ENCODE measurements at places on chromosomes 16 and 17.

- no peak for DNase-seq
- H3K36me3 ChIP-seq, result no peaks in the 10 kb centered on the region
- H3K4me1 ChIP-seq, result no peaks in the 10 kb centered on the region
- H3K27ac ChIP-seq, result no peak overlapping the region
Observed at GRCh38 chr17:7081341-7082062, 1.5 kb upstream of the CLEC10A start.

DNA sequence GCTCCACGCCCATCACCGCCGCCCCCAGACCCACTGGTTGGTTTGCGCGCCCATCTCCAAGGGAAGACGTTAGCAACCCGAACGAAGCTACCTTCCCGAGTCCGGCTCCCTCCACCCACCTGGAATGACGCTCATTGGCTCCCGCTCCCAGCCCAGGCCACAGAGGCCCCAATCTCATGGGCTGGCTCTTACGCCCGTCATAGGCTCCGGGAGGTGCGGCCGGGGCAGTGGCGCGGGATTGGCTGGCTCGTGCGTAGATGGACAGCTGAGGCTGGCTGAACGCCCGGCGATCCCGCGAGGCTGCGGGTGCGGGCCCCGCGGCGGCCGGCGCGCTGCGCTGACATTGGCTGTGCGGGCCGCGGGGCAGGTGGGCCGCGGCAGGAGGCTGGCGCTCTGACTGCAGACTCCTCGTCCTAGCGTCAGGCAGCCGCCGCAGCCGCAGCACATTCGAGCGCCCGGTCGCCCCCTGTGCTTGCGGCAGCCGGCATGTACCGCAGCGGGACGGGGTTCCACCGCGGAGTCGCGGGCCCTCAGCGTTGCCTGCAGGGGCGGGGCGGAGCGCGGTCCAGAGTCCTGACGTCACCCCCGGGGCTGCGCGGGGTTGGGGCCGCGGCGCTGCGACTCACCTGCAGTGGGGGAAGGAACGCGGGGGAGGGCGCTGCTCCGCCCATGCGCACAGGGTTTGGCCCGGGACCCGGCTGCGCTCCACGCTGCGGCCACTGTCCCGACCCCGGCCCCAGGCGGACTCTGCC lies 453 bp upstream of the MYH10 start:
- H3K27me3 ChIP-seq, result no peaks in the 10 kb centered on the region
- DNase-seq, result peak; percentile 93
- peak overlapping the region; percentile 75 for H3K27ac ChIP-seq

- H3K4me3 ChIP-seq, result no peak overlapping the region
- DNase-seq, result no peak
- no peak overlapping the region for H3K27ac ChIP-seq
- H3K4me1 ChIP-seq, result no peaks in the 10 kb centered on the region
- H3K36me3 ChIP-seq, result no peaks in the 10 kb centered on the region
Observed at GRCh38 chr16:80703131-80704071, 101.0 kb downstream of the CDYL2 start.

GRCh38 chr17:79573196-79573896 lies 37.5 kb downstream of the RBFOX3 start:
- H3K36me3 ChIP-seq, result no peaks in the 10 kb centered on the region
- H3K27ac ChIP-seq, result no peak overlapping the region
- no peak overlapping the region for H3K4me3 ChIP-seq

- peaks cover 7% of the 10 kb centered on the region for H3K27me3 ChIP-seq
- no peak overlapping the region for H3K4me3 ChIP-seq
- H3K36me3 ChIP-seq, result no peaks in the 10 kb centered on the region
- no peaks in the 10 kb centered on the region for H3K4me1 ChIP-seq
Observed at GRCh38 chr16:71303938-71304337, 14.7 kb upstream of the CMTR2 start.

- no peak overlapping the region for H3K27ac ChIP-seq
- no peak for DNase-seq
- no peaks in the 10 kb centered on the region for H3K4me1 ChIP-seq
- no peaks in the 10 kb centered on the region for H3K36me3 ChIP-seq
- no peaks in the 10 kb centered on the region for H3K27me3 ChIP-seq
- no peak overlapping the region for H3K4me3 ChIP-seq
Observed at GRCh38 chr17:52751051-52751450, 592.5 kb upstream of the CA10 start.

DNA sequence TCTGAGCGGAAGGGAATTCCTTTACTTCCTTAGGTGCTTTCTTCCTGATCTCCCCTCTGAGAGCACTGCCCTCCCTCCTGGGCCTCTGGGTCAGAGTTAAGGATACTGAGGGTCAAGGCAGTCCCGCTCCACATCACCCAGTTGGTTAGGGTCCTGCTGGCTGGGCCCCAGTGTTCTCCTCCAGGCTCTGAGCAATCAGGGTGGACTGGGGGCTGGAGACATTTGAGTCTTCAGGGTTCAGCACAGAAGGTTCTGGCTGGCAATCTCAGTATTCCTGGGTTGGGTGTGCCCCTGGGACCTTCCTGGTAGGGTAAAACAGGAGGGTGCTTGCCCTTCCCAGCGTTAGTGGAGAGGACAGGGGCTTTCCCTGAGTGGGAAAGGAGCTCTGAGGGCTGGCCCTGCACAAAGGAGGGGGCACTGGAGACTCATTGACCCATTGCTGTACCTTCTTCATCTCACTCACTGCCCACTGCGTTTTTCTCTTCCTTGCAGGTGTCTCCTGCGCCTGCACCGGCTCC lies 448 bp downstream of the MT1M start:
- no peak overlapping the region for H3K27ac ChIP-seq
- H3K27me3 ChIP-seq, result peaks cover 46% of the 10 kb centered on the region
- no peak overlapping the region for H3K4me3 ChIP-seq
- no peak for DNase-seq

GRCh38 chr16:850668-851067 lies 50.1 kb upstream of the GNG13 start:
- H3K27ac ChIP-seq, result no peak overlapping the region
- no peak for DNase-seq
- no peak overlapping the region for H3K4me3 ChIP-seq
- H3K36me3 ChIP-seq, result no peaks in the 10 kb centered on the region
- no peaks in the 10 kb centered on the region for H3K27me3 ChIP-seq

GRCh38 chr17:29127840-29128239 lies 52.4 kb downstream of the MYO18A start:
- no peak overlapping the region for H3K4me3 ChIP-seq
- H3K27ac ChIP-seq, result no peak overlapping the region
- no peak for DNase-seq
- H3K27me3 ChIP-seq, result no peaks in the 10 kb centered on the region

DNA sequence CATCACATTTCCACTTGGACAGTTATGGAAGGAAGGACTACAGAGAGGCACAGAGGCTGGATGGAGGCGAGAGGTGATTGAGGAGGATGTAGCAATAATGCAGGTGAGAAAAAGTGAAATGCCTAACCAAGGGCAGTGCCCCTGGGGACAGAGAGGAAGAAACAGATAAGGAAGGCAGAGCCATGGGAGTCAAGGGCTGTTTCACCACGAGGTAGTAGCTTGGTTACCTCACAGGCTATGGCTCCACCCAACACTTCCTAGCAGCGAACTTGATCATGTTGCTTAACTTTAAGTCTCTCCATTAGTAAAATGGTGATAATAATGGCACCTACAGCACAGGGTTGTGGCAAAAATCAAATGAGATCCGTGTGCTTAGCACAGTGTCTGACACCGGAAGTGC lies 83.9 kb downstream of the YPEL2 start:
- H3K27me3 ChIP-seq, result no peaks in the 10 kb centered on the region
- no peaks in the 10 kb centered on the region for H3K4me1 ChIP-seq
- H3K27ac ChIP-seq, result no peak overlapping the region
- no peak for DNase-seq
- no peak overlapping the region for H3K4me3 ChIP-seq
- no peaks in the 10 kb centered on the region for H3K36me3 ChIP-seq

- H3K27ac ChIP-seq, result no peak overlapping the region
- no peaks in the 10 kb centered on the region for H3K27me3 ChIP-seq
- no peaks in the 10 kb centered on the region for H3K36me3 ChIP-seq
- H3K4me1 ChIP-seq, result peaks cover 5% of the 10 kb centered on the region
- no peak overlapping the region for H3K4me3 ChIP-seq
Observed at GRCh38 chr17:49341356-49341755, 20.7 kb downstream of the ZNF652 start.

DNA sequence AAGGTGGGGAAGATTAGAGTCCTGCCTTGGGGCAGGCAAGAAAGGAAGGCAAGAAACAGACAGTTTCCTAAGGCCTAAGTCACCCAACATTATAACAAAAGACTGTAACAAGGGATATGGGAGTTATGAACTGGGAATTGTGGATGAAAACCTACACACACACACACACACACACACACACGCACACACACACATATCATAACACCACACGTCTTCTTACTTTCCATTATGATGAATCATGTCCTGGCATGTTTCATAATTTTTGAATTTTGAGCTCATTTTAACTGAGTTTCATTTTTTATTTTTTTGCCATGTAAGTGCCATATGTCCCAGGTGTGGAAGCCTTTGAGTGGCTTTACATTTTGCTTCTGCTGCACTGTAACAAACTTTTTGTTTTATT lies 29.9 kb downstream of the HS3ST2 start:
- H3K27me3 ChIP-seq, result no peaks in the 10 kb centered on the region
- no peaks in the 10 kb centered on the region for H3K36me3 ChIP-seq
- peak overlapping the region; percentile 36 for H3K27ac ChIP-seq
- no peak for DNase-seq
- H3K4me3 ChIP-seq, result no peak overlapping the region
- H3K4me1 ChIP-seq, result peaks cover 4% of the 10 kb centered on the region

- peaks cover 27% of the 10 kb centered on the region for H3K4me1 ChIP-seq
- H3K36me3 ChIP-seq, result peaks cover 50% of the 10 kb centered on the region
- DNase-seq, result no peak
- H3K27ac ChIP-seq, result peak overlapping the region; percentile 40
Observed at GRCh38 chr16:75238132-75238852, 13.1 kb downstream of the BCAR1 start.

DNA sequence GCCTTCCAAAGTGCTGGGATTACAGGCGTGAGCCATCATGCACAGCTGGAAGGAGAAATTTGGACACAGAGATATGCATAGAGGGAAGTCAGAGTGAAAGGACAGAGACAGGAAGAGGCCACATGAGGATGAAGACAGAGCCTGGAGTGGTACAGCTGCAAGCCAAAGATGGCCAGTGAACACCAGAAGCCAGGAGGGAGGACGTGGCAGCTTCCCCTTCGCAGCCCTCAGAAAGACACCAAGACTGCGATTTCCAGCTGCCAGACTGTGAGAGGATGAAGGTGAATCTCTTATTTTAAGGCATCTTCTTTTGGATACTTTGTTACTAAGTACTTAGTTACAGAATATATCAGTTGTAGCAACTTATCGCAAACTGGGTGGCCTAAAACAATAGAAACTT lies 60.5 kb upstream of the PLCG2 start:
- H3K27me3 ChIP-seq, result no peaks in the 10 kb centered on the region
- peak overlapping the region; percentile 74 for H3K27ac ChIP-seq
- no peaks in the 10 kb centered on the region for H3K36me3 ChIP-seq
- H3K4me3 ChIP-seq, result peak overlapping the region; percentile 39
- DNase-seq, result no peak

DNA sequence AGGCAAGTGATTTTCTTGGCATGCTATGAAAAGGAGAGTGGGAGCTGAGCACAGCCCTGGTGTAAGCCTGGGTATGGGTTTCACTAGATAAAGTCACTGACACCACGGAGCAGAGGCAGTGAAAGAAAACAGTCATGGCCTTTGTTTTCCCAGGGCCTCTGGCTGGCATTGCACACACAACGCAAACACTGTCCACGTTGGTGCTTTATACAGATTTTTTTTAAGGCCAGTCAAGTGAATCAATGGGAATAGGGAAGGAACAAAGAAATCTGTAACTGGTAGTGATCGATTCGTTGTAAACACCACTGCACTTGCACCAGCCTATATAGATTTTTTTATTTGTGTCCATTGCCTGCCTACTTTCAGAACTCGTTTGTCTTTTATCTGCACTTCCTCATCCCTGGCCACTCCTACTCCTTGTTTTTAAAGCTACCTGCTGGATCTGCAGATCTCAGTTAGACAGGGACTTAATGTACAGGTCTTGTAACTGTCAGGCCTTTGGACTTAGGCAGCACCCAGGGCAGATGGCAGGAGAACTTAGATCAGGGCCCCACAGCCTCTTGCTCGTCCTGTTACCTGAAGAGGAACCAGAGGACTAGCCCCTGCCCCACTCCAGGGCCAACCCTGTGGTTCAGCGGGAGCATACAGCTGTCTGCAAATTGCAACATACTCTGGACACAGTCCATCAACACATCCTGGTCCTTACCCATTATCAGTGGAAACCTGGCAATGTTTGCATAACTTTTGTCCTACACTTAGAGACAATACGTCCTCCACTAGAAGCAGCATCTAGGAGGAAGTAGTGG lies 10.6 kb upstream of the TMIGD1 start:
- H3K27me3 ChIP-seq, result no peaks in the 10 kb centered on the region
- H3K36me3 ChIP-seq, result no peaks in the 10 kb centered on the region
- DNase-seq, result no peak

DNA sequence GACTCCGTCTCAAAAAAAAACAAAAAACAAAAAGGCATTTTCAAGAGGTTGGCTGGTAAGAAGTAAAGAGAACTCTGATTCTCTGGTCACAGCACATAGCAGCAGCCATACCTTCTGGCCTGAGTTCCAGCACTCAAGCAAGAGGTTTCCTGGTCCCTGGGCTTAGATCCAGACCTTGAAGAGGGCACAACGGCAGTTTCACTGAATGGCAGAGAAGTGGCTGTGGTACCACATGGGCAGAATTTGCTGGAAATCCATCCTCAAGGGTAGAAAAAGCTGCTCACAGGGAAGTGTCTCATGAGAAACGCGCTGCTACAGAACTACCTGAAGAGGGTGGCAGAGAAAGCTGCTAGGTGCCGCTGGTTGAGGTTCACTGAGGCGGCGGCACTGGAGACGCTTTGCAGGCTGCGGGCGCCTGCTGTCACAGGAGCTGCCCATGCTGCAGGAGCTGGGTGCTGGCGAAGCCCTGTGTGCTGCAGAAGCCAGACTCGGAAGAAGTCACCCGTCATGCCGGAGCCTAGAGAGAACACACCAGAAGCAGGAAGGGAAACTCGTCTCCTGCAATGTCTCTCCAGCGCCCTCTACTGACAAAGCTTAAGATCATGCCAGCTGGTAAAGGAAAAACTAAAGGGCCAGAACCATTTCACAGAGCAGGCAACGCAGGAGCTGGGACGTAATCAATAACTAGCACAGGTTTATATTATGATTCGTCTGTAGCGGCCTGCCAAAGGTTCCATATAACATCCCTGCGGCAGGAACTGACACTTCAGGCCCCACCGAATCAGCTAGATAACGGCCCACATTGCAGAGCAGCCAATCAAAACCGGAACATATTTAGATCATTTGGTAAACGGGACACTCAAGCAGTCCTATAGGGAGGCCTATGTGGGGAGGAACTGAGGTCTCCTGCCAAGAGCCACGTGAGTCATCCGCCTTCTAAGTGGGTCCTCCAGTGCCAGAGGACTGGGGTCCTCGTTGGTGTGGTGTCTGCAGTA lies 5.4 kb upstream of the ZNF213 start:
- peak overlapping the region; percentile 27 for H3K4me3 ChIP-seq
- no peaks in the 10 kb centered on the region for H3K27me3 ChIP-seq
- peaks cover 5% of the 10 kb centered on the region for H3K36me3 ChIP-seq
- H3K27ac ChIP-seq, result peak overlapping the region; percentile 22
- peaks cover 31% of the 10 kb centered on the region for H3K4me1 ChIP-seq

- H3K27ac ChIP-seq, result no peak overlapping the region
- DNase-seq, result no peak
- no peak overlapping the region for H3K4me3 ChIP-seq
- H3K27me3 ChIP-seq, result peaks cover 3% of the 10 kb centered on the region
- no peaks in the 10 kb centered on the region for H3K36me3 ChIP-seq
- peaks cover 20% of the 10 kb centered on the region for H3K4me1 ChIP-seq
Observed at GRCh38 chr16:84535408-84535807, 30.9 kb upstream of the MEAK7 start.

- H3K27ac ChIP-seq, result no peak overlapping the region
- H3K4me1 ChIP-seq, result no peaks in the 10 kb centered on the region
- H3K27me3 ChIP-seq, result no peaks in the 10 kb centered on the region
- H3K4me3 ChIP-seq, result no peak overlapping the region
Observed at GRCh38 chr17:73506470-73507435, 137.5 kb downstream of the SDK2 start.
